Chondrocyte (in vitro differentiated cells): ENCODE measurements at places on chromosomes 13 and 19.

DNA sequence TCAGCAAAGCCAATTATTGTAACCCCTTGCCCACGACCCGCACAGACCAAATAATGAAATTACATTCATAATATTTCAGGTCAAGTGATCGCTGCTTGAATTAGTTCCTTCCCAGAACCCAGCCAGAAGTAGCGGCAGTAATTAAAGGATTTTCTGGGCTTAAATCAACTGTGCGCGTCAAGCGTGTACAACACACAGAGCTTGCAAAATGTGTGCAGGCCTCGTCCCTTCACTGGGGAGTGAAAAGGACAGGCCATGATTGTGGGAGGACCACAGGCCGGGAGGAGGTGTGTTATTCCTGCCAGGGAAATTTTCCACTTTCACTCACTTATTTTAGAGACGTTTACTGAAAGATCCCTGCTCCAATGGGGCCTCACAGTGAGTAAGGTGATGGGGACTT lies 84.9 kb downstream of the CHST8 start:
- no peak for DNase-seq

- DNase-seq, result peak; percentile 84
Measured at GRCh38 chr13:97434397-97435201, 630 bp downstream of the RAP2A start.

GRCh38 chr13:44054525-44054924 lies 174.8 kb downstream of the LACC1 start:
- DNase-seq, result no peak

GRCh38 chr19:39696387-39696786 lies 7.9 kb upstream of the LGALS14 start:
- no peak for DNase-seq

DNA sequence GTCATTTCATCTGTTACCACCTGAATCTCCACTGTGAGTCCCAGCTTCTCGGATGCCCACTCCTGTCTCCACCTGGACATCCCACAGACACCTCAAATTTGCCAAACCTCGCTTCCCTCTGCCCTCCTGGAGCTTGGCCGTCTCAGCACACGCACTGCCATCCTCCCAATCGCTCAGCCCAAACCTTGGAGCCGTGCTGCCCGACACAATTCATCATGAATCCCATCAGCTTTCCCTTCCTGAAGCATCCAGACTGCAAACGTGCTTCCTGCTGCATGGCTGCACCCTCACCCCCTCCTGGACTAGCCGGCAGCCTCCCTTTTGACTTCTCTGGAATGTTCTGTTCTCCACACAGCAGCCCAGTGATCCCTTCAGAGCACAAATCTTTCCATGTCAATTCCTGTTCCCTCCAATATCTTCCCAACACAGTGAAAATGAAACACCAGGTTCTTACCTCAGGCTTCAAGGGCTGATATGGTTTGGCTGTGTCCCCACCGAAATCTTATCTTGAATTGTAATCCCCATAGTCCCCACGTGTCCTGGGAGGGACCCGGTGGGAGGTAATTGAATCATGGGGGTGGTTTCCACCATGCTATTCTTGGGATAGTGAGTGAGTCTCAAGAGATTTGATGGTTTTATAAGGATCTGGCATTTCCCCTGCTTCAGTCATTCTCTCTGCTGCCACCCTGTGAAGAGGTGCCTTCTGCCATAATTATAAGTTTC lies 1.1 kb upstream of the PROZ start:
- DNase-seq, result no peak
